ENCODE measurements at places on chromosomes 5 and 9. TPM values are rescaled to one million over a fixed set of nuclear protein-coding genes. Genes with fewer than 3 reads are reported as not detected.

The NR2F1 gene
- total RNA-seq = not detected

The FGF18 gene
- total RNA-seq = 0.28 TPM

The HRCT1 gene
- not detected for total RNA-seq

The FCN2 gene
- not detected for total RNA-seq

The FGF1 gene
- total RNA-seq = not detected

The OMD gene
- total RNA-seq = not detected

The SPAAR gene
- total RNA-seq = not detected

The RNF180 gene
- not detected for total RNA-seq

The SLCO6A1 gene
- total RNA-seq = not detected

The MAP3K1 gene
- 10.6 TPM for total RNA-seq

DNA sequence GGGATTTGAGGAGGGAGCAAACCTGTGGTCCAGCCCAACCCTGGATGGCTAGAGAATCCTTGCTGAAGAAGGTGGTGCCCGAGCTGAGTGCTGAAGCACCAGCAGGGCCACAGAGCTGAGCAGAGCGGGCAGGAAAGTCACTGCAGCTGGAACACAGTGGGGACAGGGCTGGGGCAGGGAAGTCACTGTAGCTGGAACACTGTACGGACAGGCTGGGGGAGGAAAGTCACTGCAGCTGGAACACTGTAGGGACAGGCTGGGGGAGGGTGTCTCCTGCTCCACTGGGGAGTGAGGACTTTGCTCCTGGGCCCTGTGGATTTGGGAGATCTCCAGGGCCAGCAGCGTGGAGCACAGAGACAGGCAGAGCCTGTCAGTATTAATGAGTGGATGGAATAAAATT, 9.0 kb upstream of the SUSD3 start:
- no peak for DNase-seq

GRCh38 chr5:100469767-100470166, 65.4 kb upstream of the FAM174A start:
- DNase-seq = no peak

- DNase-seq = no peak
Observed at GRCh38 chr9:14283276-14283675, 30.7 kb downstream of the NFIB start.

GRCh38 chr9:34375901-34376595, 650 bp downstream of the MYORG start:
- peak; percentile 57 for DNase-seq

GRCh38 chr9:16139774-16140173, 586.9 kb downstream of the CCDC171 start:
- no peak for DNase-seq

GRCh38 chr5:74850789-74851425, 15.3 kb downstream of the FAM169A start:
- DNase-seq = no peak

DNA sequence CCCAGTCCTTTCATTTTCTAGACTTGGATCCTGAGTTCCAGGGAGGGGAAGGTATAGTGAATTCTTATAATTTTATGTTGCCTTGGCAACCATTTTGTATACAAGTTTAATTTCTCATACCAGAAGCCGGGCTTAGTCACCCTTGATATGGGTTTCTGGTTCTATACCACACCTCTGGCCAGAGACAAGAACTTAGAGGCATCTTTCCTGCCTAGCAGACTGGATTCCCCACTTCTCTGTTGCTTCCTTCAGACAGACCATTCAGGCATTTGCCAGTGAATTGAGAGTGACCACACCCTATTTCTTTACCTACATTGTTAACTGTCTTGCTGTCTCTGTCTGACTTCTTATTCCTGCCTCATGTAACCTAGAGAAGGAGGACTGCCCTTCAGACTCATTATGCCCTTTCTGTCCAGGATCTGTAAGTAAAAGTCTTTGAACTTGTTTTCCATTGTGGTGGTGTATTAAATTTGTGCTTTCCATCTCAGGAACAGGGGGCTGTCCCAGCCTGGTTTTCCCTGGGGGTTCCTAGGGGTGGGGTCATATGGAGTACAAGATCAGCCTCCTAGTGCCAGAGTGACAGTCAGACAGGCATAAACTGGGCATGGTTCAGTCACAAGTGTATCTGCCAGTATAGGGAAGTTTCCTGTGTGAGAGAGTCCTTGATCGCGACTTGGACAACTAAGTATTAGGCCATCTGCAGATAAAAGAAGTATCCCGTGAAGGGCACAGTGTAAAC, 27.4 kb downstream of the TNFSF8 start:
- peak; percentile 29 for DNase-seq

GRCh38 chr5:178627259-178627598, 379 bp upstream of the CLK4 start:
- no peak for DNase-seq

DNA sequence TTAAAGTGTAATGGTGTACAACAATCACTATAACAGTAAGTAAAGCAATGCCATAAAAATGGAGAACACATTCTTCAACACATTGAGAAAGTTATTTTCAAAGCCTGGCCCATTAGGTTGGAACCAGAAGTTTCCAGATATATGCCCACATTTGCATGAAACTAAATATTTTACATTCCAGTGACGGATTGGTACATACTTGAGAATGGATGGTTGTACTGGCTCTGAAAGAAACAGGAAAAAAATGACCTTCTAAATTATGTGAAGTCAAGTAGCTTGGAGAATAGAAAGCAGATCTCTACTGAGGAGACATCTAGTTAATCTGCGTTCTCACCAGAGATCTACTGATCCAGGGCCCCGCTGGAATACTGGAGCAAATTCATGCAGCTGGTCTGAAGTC, 1037.0 kb downstream of the NR2F1-AS1 start:
- no peak for DNase-seq

- DNase-seq = peak; percentile 30
Observed at GRCh38 chr9:22050924-22051323, 41.8 kb upstream of the CDKN2B start.

DNA sequence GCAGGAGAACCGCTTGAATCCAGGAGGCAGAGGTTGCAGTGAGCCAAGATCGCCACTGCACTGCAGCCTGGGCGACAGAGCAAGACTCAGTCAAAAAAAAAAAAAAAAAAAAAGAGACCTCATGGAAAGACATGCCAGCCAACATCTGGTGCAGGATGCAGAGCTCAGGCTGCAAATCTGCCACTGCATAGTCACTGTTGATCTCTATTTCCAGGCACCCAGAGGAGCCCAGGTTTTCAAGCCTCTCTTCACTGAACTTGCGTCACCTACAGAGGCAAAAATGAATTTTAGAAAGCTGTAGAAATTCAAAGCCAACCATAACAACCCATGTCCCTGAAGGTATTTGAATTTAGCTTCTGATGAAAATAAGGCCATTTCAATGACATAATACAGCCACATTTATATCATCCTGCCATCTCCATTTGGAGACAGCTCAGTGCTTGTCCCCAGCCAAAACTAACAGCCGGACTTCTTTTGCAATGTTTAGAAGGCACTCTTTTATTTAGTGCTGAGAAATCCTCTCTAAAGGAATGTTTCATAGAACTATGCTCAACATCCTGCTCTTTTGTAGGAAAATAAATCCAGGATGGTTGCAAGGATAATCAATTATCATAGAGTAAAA, 113.3 kb downstream of the SNX18 start:
- no peak for DNase-seq

DNA sequence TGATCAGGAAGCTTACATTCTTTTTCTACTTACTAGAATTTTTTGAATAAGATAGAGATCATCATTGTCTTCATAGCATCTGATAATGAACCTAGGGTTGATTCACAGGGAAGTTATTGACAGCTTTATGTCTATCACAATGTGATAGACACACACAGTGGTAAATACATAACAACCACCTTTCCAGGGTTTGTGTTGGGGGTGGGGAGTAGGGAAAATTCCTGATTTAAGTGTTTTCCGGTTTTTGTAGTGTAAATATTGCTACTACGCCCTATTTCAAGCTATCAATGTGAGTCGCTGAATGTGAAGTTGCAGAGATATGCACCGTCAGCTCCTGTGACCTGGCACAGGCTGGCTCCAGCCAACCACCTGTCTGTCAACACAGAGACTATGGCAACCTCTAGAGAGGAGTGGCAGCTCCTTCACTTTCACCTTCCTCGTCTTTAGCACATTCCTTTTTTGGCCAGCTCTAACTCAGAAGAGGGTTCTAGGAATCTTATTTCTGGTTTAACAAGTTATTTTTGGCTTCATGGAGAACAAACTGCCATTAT, 224.9 kb downstream of the MAT2B start:
- no peak for DNase-seq
